ENCODE measurements at places on chromosomes 1 and 21.

DNA sequence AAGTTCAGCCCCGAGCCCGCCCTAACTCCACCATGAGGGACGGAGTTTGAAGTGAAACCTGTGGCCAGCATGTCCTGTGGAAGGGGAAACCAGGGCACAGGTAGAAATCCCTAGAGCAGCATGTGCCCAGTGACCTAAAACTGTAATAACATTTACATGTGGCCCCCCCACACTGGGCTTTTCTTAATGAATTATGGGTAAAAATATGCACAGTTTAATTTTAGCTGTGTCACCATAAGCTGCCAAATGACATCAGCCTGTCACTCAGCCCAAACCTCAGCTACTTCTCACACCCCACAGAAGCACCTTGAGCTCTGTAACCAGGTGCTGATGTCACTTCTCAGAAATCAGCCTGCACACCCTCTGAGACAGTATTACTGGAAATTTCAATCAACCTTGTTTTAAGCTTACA lies 50.0 kb upstream of the SLC19A1 start:
- DNase-seq: no peak

DNA sequence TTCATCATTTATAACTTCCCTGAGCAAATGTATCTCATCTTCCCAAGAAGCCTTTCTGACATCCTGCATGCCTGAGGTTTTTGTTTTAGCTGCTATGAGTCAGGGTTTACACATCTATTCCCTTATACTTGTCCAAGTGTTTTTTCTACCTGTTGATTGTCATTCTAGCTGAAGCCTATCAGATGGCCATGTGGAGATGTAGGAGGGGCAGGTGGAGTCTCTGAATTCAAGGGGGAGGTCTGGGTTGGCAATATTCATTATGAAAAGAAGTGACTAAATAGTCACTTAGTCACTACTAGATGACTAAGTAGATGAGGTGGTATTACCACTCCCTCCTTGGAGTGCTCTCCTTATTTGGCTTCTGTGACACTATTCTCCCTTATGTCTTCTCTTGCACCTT lies 52.4 kb downstream of the XCL1 start:
- no peak for DNase-seq

GRCh38 chr1:53601867-53602775 lies 136.8 kb downstream of the GLIS1 start:
- no peak for DNase-seq

GRCh38 chr1:63670164-63670563 lies 77.0 kb downstream of the PGM1 start:
- no peak for DNase-seq

- peak; percentile 75 for DNase-seq
Observed at GRCh38 chr1:156926175-156926574, 5.7 kb downstream of the LRRC71 start.

DNA sequence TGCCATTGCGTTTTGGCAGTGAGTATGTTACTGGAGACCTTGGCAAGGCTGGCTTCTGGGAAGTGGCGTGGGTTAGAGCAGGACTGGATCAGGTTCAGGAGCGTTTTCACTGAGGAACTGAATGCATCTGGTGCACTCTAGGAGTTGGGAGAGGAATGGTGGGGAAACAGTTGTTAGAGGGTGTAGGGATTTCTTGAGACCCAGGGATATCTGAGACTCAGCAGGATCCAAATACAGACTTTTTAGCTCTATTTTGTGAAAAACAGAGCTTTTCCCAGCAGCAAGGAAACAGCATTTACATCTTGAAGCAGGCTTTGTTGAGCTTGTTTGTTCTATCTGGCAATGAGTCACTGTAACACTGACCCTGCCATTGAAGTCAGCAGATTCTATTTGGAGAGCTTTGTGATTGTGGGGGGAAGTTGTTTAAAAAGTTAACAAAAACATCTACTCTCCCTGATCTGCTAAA lies 56.9 kb upstream of the NRIP1 start:
- DNase-seq: peak; percentile 21

- no peak for DNase-seq
Observed at GRCh38 chr1:118136187-118136941, 48.7 kb downstream of the SPAG17 start.

- DNase-seq: no peak
Observed at GRCh38 chr1:224411766-224412165, 22.8 kb downstream of the WDR26 start.

DNA sequence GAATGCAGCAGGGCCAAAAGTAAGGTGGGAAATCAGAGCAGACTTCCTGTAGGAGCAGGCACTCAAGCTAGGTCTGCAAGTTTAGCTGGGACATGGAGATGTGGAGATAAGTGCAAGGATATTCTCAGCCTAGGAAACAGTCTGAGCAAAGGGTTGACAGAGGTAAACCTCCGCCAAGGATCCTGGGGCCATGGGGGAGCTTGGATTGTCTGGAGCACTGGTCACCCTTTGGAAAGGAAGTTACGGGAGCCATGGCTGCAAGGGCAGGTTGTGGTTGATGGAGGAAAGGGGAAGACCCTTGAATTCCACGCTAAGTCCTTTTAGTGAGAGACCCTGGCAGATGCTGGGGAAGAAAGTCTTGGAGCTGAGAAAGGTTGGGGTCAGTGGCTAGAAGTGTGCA lies 150.9 kb downstream of the PTPRU start:
- no peak for DNase-seq

GRCh38 chr1:60173729-60174505 lies 100.3 kb upstream of the C1orf87 start:
- DNase-seq: no peak

DNA sequence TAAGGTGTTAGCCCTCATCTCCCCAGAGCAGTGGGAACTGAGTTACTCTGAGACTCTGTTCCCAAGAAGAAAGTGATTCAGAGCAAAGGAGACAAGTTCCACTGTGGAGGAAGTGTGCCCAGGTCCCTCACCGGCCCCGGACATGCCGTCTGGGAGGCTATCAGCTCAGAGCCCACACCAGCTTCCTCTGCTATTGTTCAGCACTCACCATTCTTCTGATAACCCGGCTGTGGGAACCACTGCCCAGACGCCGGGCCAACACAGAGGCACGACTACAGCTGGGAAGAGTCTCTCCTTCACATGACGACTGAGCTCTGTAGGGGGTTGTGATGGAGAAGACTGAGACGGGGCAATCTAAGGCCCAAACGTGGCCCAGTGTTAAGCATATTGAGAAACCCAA lies 34.2 kb upstream of the GJA5 start:
- no peak for DNase-seq

DNA sequence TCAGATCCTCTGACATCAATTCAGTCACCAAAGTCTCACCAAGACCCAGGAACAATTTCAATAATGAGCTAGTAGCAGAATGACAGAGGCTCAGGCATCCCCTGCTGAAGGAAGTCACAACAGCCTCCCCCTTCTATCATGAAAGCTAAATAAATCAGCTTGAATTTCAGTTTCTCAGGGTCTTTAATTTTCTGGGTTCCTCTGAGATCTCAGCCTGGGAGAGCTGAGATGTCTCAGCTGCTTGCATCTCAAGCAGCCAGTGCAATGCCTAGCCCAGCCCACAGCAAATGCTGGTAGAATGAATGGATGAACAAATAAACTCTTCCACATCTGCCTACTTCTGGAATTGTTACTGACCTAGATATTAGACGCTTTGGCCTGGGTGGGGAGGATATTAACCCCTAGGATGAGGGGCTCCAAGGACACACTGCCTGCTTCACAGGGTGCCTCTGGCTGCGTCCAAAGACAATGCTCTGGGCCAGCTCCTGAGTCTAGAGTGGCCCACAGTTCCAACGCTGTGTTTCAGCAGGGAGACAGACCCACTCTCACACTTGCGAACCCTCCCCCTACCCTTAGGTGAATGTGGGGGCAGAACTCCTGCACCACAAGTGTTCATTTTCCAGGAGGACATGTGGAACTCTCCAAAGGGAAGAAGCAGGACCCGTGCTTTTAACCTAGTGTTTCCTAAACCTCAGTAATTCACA lies 11.2 kb upstream of the LORICRIN start:
- DNase-seq: no peak

DNA sequence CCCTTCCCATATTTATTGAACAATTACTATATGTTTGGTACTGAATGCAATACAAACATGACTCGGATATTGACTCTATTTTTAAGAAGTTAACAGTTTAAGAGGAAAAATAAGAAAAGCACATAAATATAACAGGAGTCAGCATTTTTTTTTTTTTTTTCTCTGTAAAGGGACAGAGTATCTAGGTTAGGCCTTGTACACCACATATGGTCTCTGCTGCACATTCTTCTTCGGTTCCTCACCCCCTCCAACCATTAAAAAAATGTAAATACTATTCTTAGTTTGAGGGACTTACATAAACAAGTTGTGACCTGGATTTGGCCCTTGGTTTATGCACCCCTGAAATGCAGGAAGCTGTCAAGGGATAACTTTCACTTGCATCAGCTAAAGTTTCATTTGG lies 40.4 kb downstream of the PHC2 start:
- no peak for DNase-seq

- peak; percentile 71 for DNase-seq
Observed at GRCh38 chr1:26121854-26122773, 10.5 kb downstream of the PDIK1L start.

- DNase-seq: no peak
Observed at GRCh38 chr1:207487636-207488035, 8.3 kb upstream of the CR1 start.

DNA sequence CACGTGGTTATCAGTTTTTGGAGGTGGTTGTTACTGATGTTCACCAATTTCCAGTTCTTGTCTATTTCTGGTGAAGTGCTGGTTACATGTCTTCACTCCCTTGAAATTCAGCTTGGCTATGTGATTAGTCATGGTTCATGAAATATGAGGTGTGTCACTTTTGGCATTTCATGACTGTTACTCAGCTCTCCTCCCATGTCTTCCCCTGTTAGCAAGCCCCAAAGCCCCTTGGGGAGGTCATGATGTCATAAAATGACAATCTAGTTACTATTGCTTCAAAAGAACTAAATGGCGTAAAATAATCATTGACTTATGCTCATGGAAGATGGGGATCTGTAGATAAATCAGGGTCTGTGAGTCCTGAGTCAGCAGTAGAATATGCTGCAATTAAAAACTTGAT lies 425.1 kb downstream of the SETD4 start:
- no peak for DNase-seq

GRCh38 chr1:85371021-85371420 lies 93.9 kb downstream of the DDAH1 start:
- DNase-seq: no peak

DNA sequence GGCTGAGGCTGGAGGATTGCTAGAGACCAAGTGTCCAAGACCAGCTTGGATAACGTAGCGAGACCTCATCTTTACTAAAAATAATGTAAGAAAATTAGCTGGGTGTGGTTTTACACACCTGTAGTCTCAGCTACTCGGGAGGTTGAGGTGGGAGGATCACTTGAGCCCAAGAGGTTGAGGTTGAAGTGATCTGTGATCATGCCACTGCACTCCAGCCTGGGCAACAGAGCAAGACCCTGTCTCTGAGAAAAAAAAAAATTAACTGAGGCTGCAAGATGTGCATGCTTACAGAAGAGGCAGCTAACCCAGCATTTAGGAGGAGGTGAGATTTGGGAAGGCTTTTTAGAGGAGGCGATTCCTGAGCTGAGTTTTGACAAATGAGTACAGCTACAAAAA lies 9.5 kb downstream of the AK4 start:
- no peak for DNase-seq

GRCh38 chr1:57019236-57019839 lies 53.5 kb upstream of the C8B start:
- DNase-seq: no peak

DNA sequence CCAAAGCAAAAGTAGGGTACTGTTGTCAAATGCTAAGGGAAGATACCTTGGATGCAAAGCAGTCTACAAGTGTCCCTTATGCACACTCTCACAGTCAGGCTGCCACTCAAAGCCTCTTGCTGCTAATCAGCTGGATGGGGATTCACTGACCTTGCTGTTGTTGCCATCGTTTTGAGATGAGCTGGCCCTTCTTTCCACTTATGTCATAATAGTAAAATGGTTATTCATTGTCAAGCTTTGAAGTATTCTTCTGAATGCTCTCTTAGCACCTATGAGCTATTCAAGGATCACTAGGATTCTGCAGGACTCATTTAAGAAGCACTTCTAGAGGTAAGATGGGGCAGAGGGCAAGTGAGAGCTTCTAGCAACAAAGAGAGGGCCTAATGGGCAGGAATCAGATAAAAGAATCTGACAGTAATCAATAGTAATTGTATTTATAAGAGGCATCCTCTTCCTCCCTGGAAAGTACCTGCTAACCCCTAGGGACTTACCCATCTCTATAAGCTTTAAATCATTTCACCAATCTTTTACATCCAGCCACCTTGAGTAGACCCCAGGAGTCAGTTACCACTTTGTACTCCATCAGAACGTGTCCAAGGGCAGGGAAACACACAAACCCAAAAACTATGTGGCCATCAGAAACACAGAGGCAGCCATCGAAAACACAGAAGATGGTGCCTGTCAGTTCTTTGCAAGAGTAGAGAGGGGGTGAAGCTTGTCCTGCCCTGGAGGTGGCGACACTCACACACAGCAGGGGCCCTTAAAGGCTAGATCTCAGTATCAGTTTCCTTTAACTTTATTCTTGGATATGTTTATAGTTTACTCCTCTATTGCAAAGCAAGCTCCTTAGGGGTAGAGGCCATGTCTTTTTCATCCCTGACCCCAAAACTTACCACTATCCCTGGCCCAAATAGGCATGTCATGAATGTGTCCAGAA lies 103.7 kb upstream of the NFIA start:
- peak; percentile 56 for DNase-seq

DNA sequence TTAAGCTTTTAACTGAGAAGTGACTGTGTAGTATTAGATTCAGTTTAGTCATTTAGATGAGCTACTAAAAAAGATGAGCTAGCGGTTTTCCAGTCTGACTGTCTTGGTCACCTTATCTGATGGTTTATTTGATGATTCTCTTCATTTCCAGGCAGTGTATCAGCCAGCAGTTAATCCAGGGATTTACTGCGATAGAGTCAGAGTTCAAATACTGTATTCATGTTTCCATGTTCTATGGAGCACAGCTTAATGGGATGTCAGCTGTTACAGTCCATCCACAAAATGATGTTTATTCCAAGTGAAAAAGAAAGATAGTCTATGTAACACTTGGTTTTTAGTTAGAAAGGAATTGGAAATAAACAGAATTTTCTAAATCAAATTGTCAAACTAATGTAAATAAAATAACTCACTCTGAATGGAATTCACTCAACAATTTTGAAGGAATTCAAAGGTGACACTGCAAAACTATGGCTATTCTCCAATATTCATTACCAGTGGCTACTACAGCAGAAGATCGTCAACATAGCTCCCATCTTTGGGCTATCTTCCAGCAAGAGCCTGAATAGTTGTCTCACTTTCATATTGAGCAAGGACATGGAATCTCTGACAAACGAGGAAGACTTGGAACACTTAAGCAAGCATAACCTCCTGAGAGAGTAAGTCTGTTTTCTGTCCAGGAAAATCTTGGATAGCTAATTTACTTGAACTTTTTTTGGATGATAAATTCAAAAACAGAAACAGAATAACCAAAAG lies 54.6 kb upstream of the DPT start:
- DNase-seq: no peak

Measured in HT-29 (cell line).